T-helper 2 cell treated with Interferon-gamma antibody and Interleukin-4, amounts not matched to agents 5 μg/mL and 100 μg/mL, for 36 hours (primary cell): ENCODE measurements at places on chromosomes 6 and 20.

DNA sequence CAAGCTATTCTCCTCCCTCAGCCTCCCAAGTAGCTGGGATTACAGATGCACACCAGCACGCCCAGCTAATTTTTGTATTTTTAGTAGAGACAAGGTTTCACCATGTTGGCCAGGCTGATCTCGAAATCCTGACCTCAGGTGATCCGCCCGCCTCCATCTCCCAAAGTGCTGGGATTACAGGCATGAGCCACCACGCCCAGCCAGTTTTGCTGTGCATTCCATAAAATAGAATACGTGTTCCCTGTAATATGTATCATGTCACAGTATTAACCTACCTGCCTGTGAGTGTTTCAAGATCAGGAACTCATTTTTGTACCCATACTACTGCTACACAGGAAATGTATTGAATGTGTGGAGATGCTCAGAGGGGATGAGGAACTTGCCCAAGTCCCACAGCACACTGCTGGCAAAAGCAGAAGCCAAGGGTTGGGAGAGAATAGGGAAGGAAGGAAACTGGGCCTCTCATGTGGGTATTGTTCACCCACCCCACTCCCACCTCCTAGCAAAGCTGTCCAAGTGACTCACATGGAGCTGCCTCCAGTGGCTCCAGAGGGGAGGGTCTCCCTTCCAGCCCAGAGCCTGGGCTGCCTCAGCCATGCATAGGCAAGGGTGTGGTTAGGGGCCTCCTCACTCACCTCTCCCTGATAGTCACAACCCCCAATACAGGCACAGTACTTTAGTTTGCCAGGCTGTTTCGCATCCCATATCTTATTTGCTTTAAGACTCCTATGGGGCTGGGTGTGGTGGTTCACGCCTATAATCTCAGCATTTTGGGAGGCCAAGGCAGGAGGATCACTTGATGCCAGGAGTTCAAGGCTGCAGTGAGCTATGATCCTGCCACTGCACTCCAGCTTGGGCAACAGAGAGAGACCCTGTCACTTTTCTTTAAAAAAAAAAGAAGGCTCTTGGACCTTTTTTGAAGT lies 9.4 kb downstream of the HM13 start:
- no peak for DNase-seq

GRCh38 chr20:610130-611046 lies at the start of gene TCF15:
TSS of gene TCF15 (minus strand) at chr20:610309. CDS start at chr20:610237, 72 bp downstream.
- DNase-seq, result peak; percentile 9

DNA sequence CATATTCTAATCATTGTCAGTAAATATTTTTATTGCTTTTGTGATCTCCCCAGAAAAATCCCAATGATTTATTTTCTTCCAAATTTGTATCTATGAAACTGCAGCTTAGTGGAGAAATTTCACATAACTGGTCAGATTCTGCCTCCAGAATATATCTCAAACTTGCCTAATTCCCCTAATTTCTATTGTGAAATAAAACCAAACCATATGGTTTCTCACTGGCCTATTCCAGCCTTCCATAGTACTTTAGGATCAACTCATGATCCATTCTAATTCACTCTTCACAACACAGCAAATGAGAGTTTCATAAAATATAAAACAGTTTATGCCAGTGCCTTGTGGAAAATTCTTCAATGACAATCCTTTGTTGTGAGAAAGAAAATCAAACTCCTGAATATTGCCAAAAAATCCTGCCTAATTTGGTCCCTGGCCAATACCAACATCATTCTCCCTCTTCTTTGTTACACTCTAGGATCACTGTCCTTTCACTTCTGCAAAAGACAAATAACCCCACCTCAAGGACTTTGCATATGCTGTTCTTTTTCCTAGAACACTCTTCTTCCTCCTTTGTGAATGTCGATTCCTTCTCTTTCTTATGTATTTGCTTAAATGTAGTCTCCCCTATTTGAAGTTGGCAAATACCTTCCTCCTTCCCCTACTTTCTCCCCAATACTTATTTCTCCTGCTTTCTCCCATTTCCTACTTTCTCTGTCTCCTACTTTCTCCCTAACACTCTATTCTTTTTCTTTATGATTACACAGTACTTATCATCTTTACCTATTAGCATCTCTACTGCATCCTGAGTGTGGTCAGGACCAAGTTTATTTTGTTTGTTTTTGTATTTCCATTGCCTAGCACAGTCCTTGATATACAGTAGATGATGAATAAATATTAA lies 587.5 kb downstream of the RFPL4B start:
- no peak for DNase-seq

DNA sequence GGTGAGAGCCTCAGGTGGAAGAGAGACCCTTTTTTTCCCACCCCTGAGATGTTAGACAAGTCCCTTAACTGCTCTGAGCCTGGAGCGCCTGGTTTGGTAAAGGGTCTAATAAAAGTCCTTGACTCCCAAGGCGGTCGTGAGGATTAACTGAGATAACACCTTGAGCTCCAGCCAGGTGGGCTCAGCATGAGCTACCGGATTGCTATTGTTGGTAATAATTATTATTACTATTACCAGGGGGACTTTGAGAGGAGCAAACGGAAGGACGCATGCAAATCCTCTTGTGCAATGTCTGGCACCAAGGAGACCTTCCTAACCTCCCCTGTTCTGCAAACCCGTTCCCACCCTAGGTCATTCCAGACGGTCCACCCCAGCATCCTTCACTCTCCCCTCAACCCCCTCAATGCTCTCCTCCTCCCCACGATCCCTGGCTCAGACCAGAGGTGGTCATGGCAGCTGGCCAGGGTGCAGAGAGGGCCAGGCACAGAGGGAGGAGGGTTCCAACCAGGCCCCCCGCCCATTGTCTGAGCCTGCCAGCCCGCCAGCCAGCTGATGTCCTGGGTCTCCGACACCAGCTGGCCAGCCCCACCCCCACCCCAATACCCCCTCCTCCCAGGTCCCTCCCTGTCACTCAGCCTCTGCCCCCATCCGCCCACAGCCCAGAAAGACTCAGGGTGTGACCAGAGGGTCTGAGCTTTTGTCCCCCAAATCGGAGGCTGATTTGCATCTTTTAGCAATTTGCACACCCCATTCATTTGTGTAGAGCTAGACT lies 14.3 kb upstream of the CBFA2T2 start:
- no peak for DNase-seq

- DNase-seq, result no peak
Measured at GRCh38 chr20:8523684-8524083, 391.6 kb downstream of the PLCB1 start.

- no peak for DNase-seq
Measured at GRCh38 chr6:102907181-102907580, 1513.7 kb downstream of the GRIK2 start.

GRCh38 chr20:38975539-38976120 lies 13.5 kb downstream of the DHX35 start:
- no peak for DNase-seq

GRCh38 chr20:49460916-49461315 lies 21.6 kb downstream of the KCNB1 start:
- DNase-seq, result no peak

GRCh38 chr20:52926505-52926904 lies 45.7 kb upstream of the TSHZ2 start:
- DNase-seq, result no peak

GRCh38 chr6:25973923-25974555 lies 11.4 kb downstream of the TRIM38 start:
- no peak for DNase-seq

DNA sequence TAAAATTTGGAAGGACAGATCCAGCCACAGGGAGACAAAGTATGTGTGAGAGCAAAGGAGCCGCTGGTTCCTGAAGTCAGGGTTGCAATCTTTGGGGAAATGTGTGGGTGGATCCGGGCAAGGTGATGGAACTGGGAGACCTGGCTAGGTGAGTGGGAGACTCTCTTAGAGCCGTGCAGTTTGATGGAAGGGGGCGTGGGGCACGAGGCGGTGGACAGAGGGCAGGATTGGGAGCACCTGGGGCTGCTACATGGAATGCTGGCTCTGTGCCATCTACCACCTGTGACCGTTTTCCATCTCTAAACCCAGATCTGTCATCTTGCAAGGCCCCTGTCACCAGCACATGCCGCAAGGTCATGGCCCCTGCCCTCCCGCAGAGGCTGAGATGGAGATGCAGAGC lies 268.4 kb downstream of the SMOC2 start:
- no peak for DNase-seq

DNA sequence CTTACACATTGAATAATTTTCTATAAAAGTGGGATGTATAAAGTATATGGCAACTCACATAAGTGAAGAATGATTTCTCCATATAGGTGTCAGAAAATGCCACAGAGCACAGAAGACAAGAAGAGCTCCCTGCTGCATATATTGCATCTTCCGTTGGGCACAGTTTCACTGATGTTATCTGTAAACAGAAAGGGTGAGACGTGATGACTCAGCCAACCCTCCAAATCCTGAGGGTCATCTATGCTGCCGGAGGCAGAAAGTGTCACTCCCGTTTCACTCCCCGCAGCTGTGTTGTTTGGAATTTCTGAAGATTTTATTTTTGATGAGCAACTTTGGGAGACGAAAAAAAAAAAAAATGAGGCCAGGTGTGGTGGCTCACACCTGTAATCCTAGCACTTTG lies 644.1 kb downstream of the C6orf118 start:
- DNase-seq, result no peak

GRCh38 chr6:33790379-33790778 lies 1.4 kb upstream of the LEMD2 start:
- DNase-seq, result no peak

GRCh38 chr6:169424821-169425240 lies 171.2 kb upstream of the THBS2 start:
- DNase-seq, result no peak

DNA sequence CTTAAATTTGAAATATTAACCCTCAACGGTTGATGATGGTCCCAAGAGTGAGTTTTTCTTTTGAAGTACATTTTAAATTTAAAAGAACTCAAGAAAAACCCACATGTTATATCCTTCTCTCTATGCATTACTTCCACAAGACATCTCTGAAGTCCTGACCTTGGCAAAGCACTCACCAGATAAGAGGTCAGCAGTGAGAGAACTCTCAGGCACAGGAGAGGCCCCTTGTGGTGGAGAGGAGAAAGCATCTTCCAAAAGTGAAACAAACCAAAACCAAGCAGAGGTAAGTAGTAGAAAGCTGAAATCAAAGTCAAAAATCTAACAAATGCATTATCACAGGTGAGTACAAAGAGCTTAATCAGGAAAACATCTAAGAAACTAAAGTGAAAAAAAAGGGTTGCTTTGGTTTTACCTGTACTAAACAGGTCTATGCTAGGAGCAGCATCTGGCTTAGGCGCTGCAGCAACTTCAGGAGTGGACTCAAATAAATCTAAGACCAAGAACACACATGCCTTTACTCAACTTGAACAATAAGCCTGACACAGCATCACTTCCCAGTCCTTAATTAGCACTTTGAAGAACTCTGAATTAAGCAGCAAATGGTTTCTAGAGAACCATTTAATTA lies 80.5 kb downstream of the PRSS35 start:
- DNase-seq, result no peak

DNA sequence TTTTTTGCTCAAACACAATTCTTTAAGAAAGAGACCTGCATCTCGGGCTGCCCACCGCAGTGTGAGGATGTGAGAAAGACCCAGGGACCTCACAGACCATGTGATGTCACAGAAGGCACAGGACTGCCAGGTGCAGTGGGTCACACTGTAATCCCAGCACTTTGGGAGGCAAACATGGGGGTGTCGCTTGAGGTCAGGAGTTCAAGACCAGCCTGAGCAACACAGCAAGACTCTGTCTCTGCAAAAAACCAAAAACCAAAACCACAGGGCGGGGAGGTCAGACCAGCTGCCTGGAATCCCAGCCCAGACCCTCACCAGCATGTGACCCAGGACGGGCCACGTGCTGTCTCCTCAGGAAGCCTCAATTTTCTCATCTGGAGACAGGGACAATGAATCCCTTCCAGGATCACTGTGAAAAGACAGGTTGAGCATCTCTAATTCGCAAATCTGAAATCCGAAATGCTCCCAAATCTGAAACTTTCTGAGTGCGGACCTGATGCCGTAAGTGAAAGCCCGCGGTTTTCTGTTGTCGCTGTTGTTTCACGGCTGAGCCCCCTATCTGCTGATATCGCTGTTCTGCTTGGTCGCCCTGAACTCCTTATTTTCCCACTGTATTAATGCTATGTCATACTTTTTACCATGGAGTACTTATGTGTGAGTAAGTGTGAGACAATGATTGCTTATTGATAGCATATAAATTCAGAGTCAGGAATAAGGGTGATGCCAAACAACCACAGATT lies 159.5 kb upstream of the PTPN1 start:
- DNase-seq, result no peak

GRCh38 chr20:22070610-22071058 lies 365.2 kb downstream of the PAX1 start:
- no peak for DNase-seq

- no peak for DNase-seq
Measured at GRCh38 chr6:4316867-4317400, 181.6 kb upstream of the ECI2 start.

- no peak for DNase-seq
Measured at GRCh38 chr20:34165018-34165619, 53.1 kb upstream of the EIF2S2 start.

- no peak for DNase-seq
Measured at GRCh38 chr20:44056010-44056698, 130.8 kb downstream of the JPH2 start.

- DNase-seq, result no peak
Measured at GRCh38 chr20:45888681-45889080, 1.3 kb upstream of the SPATA25 start.

- no peak for DNase-seq
Measured at GRCh38 chr20:4972506-4973251, 28.6 kb downstream of the SLC23A2 start.

DNA sequence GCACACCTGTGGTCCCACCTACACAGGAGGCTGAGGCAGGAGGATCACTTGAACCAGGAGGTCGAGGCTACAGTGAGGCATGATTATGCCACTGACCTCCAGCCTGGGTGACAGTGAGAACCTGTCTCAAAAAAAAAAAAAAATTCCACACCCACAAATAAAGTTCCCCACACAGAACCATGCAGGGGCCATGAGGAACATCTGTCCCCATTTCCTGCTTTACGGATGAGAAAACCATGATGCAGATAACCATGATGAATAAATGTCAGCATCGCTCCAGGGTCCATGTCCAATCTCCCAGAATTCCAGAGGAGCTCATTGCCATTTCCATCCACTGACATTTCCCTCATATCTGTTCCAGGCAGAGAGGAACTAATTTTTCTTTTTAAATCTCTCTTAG lies 16.9 kb upstream of the AGPAT4 start:
- DNase-seq, result no peak

- DNase-seq, result no peak
Measured at GRCh38 chr6:41367700-41368099, 32.3 kb downstream of the NCR2 start.

DNA sequence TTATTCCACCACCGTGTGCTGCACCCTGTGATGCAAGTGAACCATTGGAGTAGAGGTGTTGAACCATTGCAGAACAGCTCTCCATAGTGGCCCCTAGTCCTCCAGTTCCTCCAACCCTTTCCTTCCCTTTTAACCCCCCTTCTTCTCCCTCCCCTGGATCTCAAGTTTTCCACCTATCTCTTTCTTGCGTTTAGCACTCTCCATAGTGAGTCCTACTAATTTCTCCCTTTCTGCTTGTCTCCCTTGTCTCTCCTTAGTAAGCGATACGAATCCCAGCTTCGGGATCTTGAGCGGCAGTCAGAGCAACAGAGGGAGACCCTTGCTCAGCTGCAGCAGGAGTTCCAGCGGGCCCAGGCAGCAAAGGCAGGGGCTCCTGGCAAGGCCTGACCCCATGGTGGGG lies 1.1 kb downstream of the PFDN6 start:
- no peak for DNase-seq

GRCh38 chr6:72290620-72291019 lies 331.2 kb upstream of the KCNQ5 start:
- DNase-seq, result no peak

- no peak for DNase-seq
Measured at GRCh38 chr6:151679081-151679480, 128.4 kb upstream of the ESR1 start.

- peak; percentile 63 for DNase-seq
Measured at GRCh38 chr20:32535953-32536823, 48.9 kb downstream of the NOL4L start.
